ENCODE measurements at places on chromosomes 7 and 10.
A peak's percentile ranks its signal among the peaks of the same experiment; 100 is the strongest.

GRCh38 chr10:103171278-103171677 lies 21.8 kb downstream of the NT5C2 start:
- H3K27ac ChIP-seq = no peak overlapping the region
- H3K27me3 ChIP-seq = no peaks in the 10 kb centered on the region
- no peaks in the 10 kb centered on the region for H3K4me1 ChIP-seq

- DNase-seq = no peak
- H3K4me3 ChIP-seq = peak overlapping the region; percentile 68
- H3K4me1 ChIP-seq = peaks cover 30% of the 10 kb centered on the region
Observed at GRCh38 chr10:101284101-101284743, 55.0 kb upstream of the LBX1 start.

GRCh38 chr10:130487566-130487965 lies 351.4 kb downstream of the GLRX3 start:
- H3K27ac ChIP-seq = no peak overlapping the region
- H3K36me3 ChIP-seq = no peaks in the 10 kb centered on the region
- no peak overlapping the region for H3K4me3 ChIP-seq
- H3K4me1 ChIP-seq = no peaks in the 10 kb centered on the region
- no peaks in the 10 kb centered on the region for H3K27me3 ChIP-seq

DNA sequence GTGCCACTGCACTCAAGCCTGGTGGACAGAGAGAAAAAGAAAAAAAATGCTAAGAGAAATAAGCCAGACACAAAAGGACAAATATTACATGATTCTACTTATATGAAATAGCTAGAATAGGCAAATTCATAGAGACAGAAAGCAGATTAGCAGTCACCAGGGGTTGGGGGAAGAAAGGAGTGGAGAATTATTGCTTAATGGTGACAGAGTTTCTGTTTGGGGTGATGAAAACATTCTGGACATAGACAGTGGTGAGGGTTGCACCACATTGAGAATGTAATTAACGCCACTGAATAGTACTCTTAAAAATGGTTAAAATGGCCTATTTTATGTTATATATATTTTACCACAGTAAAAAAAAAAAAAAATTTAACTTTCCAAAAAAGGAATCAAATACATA lies 6.4 kb upstream of the NT5C2 start:
- H3K4me1 ChIP-seq = peaks cover 2% of the 10 kb centered on the region
- no peaks in the 10 kb centered on the region for H3K27me3 ChIP-seq
- DNase-seq = no peak
- no peaks in the 10 kb centered on the region for H3K36me3 ChIP-seq
- H3K4me3 ChIP-seq = no peak overlapping the region

DNA sequence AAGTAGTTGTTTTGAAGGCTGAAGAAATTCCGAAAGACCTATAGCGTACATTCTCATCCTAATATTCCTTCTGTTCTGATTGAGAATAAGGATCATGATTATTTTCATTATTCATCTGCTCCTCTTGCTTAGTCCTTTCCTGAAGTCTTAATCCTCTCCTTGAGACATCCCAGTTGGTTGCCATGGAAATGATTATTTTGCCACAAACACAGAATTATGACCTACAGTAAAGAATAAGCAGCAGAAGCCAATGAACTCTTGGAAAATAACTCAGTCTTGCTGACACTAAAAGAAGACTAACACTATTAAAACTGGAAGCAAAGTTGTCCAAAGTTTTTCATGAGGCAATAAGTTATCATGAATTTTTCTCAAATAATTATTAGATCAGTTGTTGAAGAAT lies 47.8 kb upstream of the JAZF1 start:
- no peak overlapping the region for H3K27ac ChIP-seq
